Right ventricle myocardium inferior (tissue), 1 donor: ENCODE measurements at places on chromosomes 1 and 21. TPM values are rescaled to one million over a fixed set of nuclear protein-coding genes. Genes with fewer than 3 reads are reported as not detected.

Gene S100A2
- 2.3 TPM for total RNA-seq

Gene A3GALT2
- not detected for total RNA-seq

Gene MEX3A
- 0.24 TPM for total RNA-seq

Gene GREM2
- not detected for total RNA-seq

Gene UBAP2L
- total RNA-seq: 90.2 TPM

Gene CD5L
- total RNA-seq: 2.5 TPM

Gene CRABP2
- total RNA-seq: not detected

Gene NTPCR
- 53.2 TPM for total RNA-seq

Gene ATP8B2
- total RNA-seq: 12.8 TPM

Gene S100A9
- total RNA-seq: 190 TPM

Gene GBP2
- total RNA-seq: 13.1 TPM

Gene IGSF9
- 0.30 TPM for total RNA-seq

Gene CC2D1B
- total RNA-seq: 14.1 TPM

Gene AMY2A
- not detected for total RNA-seq

Gene ADGRL2
- total RNA-seq: 42.2 TPM

Gene SYNC
- 24.7 TPM for total RNA-seq

Gene EEIG2
- total RNA-seq: 5.5 TPM

Gene RGS7
- not detected for total RNA-seq

Gene SHISAL2A
- total RNA-seq: not detected

Gene TNFRSF1B
- 19.0 TPM for total RNA-seq

Gene SPRR1B
- not detected for total RNA-seq

Gene OLFM3
- total RNA-seq: not detected

Gene OR2M3
- not detected for total RNA-seq

Gene OLIG1
- 0.89 TPM for total RNA-seq

Gene C1orf74
- 1.8 TPM for total RNA-seq

Gene SLC22A15
- 10.3 TPM for total RNA-seq

Gene SLAMF7
- total RNA-seq: 0.46 TPM

Gene DISP3
- 0.08 TPM for total RNA-seq

Gene OR2G6
- not detected for total RNA-seq

Gene SLAMF9
- not detected for total RNA-seq

Gene TAS1R2
- not detected for total RNA-seq

Gene L1TD1
- not detected for total RNA-seq

Gene TLCD4
- total RNA-seq: 53.6 TPM

Gene AIRE
- total RNA-seq: not detected

Gene C1orf53
- total RNA-seq: 4.9 TPM

Gene DCDC2B
- not detected for total RNA-seq

Gene GNAT2
- not detected for total RNA-seq

Gene EMC1
- 30.5 TPM for total RNA-seq

Gene HCN3
- total RNA-seq: 1.8 TPM

Gene MXRA8
- total RNA-seq: 21.8 TPM

Gene FASLG
- 0.16 TPM for total RNA-seq

Gene DNAH14
- total RNA-seq: 4.6 TPM
